CD8-positive, alpha-beta memory T cell (primary cell): ENCODE measurements at places on chromosomes 4 and X.
A peak's percentile ranks its signal among the peaks of the same experiment; 100 is the strongest.

GRCh38 chrX:106479920-106480319 is 131.9 kb upstream of the RADX start:
- no peaks in the 10 kb centered on the region for H3K36me3 ChIP-seq
- DNase-seq: no peak
- H3K4me3 ChIP-seq: no peak overlapping the region
- H3K4me1 ChIP-seq: no peaks in the 10 kb centered on the region

GRCh38 chrX:8714164-8714563 is 17.8 kb downstream of the ANOS1 start:
- no peaks in the 10 kb centered on the region for H3K36me3 ChIP-seq
- no peak overlapping the region for H3K27ac ChIP-seq
- H3K4me3 ChIP-seq: no peak overlapping the region
- H3K4me1 ChIP-seq: no peaks in the 10 kb centered on the region

GRCh38 chr4:116323606-116324005 is 761.8 kb downstream of the TRAM1L1 start:
- no peaks in the 10 kb centered on the region for H3K36me3 ChIP-seq
- DNase-seq: no peak
- H3K27me3 ChIP-seq: no peaks in the 10 kb centered on the region
- no peak overlapping the region for H3K4me3 ChIP-seq

DNA sequence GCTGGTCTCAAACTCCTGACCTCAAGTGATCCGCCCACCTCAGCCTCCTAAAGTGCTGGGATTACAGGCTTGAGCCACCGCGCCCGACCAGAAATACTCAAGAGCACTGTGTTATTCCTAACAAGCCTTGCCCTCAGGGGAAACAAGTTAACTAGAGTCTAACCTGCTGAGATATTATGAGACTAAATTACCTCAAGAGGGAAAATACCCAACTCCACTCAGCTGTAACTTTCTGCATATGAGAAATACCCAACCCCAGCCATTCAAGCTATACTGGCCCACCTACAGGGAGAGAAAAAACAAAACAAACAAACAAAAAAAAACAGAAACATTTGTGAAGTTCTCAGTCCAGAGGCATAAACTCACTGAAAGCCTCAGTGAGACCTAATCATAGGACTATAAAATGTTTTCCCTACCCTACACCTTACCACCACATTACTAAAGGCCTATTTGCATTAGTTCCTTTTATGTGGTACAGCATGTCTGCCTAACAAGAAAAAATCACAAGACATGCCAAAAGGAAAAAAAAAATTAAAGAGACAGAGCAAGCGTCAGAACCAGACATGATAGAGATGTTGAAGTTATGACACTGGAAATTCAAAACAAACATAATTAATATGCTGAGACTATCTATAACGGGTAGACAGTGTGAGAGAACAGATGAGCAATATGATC is 876.0 kb downstream of the FSTL5 start:
- no peak overlapping the region for H3K27ac ChIP-seq
- H3K27me3 ChIP-seq: no peaks in the 10 kb centered on the region
- H3K4me1 ChIP-seq: no peaks in the 10 kb centered on the region
- no peak overlapping the region for H3K4me3 ChIP-seq
- no peaks in the 10 kb centered on the region for H3K36me3 ChIP-seq
- DNase-seq: no peak

- DNase-seq: no peak
- no peak overlapping the region for H3K4me3 ChIP-seq
- H3K27ac ChIP-seq: no peak overlapping the region
- no peaks in the 10 kb centered on the region for H3K36me3 ChIP-seq
Observed at GRCh38 chrX:109399831-109400230, 82.1 kb downstream of the GUCY2F start.

DNA sequence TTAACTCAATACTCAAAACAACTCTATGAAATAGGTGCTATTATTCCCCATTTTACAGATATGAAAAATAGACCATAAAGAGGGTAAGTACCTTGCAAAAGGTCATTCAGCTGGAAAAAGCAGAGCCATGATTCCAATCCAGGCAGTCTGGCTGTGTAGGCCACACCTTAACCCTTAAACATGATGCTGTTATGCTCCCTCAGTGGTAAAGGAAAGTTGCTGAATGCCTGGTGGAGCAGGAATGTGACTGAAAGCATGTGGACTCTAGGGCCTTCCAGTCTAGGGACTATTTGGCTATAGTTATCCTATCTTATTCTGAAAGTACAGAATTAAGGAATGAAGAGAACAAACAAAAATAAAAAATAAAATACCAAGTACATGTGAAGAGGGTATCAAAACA is 19.6 kb downstream of the RP2 start:
- H3K27ac ChIP-seq: no peak overlapping the region
- no peak overlapping the region for H3K4me3 ChIP-seq
- no peaks in the 10 kb centered on the region for H3K36me3 ChIP-seq
- DNase-seq: no peak
- H3K27me3 ChIP-seq: no peaks in the 10 kb centered on the region
- H3K4me1 ChIP-seq: no peaks in the 10 kb centered on the region

DNA sequence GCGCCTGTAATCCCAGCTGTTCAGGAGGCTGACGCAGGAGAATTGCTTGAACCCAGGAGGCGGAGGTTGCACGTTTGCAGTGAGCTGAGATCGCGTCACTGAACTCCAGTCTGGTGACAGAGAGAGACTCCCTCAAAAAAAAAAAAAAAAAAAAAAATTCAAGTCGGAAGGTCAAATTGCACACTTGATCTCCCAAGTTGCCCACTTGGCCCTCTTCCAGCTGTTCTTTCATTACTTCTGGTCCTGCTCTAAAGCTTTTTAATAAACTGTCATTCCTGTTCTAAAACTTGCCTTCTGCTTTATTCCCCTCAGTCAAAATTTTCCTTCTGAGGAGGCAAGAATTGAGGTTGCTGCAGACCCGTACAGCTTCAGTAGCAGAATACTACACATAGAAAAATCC is 2358.0 kb downstream of the ARAP2 start:
- no peak overlapping the region for H3K4me3 ChIP-seq
- H3K36me3 ChIP-seq: no peaks in the 10 kb centered on the region
- no peak for DNase-seq
- no peaks in the 10 kb centered on the region for H3K4me1 ChIP-seq

GRCh38 chrX:140132937-140133336 is 167.6 kb upstream of the CXorf66 start:
- H3K36me3 ChIP-seq: no peaks in the 10 kb centered on the region
- H3K27ac ChIP-seq: no peak overlapping the region
- no peaks in the 10 kb centered on the region for H3K27me3 ChIP-seq
- no peak for DNase-seq

DNA sequence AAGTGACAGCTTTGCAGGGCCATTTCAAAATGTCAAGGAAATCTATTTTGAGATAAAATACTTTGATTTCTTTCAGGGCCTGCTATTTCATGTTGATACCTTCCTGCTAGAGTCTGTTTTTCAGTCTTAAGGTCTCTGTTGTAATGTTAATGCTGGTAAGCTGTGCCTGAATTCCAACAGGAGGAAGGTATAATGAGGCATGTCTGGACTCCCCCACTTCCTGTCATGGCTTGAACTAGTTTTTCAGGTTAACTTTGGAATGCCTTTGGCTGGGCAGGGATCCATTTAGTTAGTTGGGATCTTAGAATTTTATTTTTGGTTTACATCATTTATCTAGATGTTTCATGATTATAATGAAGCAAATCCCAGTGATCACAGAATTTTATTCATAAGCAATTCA is 279.0 kb downstream of the CFAP47 start:
- no peaks in the 10 kb centered on the region for H3K27me3 ChIP-seq
- no peak for DNase-seq
- H3K27ac ChIP-seq: no peak overlapping the region
- H3K36me3 ChIP-seq: no peaks in the 10 kb centered on the region
- no peaks in the 10 kb centered on the region for H3K4me1 ChIP-seq

DNA sequence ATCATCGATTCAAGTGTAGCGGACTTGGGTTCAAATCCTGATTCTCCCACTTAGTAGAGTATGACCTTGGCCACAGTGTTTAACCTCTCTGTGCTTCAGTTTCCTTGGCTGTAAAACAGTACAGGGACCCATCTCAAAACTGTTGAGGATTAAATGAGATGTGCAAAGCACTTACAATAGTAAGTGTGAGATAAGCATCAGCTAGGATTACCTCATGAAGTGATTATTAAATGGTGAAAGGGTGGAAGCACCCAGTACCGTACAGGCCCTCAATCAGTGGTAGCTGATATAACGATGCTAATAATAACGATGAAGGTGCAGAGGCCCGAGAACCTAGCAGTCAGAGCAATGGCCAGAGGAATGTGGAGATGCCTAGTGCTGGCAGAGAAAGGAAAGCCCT is 45.1 kb downstream of the PRPS1 start:
- DNase-seq: no peak
- peak overlapping the region; percentile 99 for H3K27ac ChIP-seq
- no peaks in the 10 kb centered on the region for H3K36me3 ChIP-seq
- H3K4me3 ChIP-seq: peak overlapping the region; percentile 66

GRCh38 chr4:143372093-143372915 is 35.6 kb downstream of the GAB1 start:
- no peaks in the 10 kb centered on the region for H3K36me3 ChIP-seq
- H3K27ac ChIP-seq: no peak overlapping the region
- DNase-seq: no peak
- H3K4me1 ChIP-seq: no peaks in the 10 kb centered on the region
- H3K4me3 ChIP-seq: no peak overlapping the region

DNA sequence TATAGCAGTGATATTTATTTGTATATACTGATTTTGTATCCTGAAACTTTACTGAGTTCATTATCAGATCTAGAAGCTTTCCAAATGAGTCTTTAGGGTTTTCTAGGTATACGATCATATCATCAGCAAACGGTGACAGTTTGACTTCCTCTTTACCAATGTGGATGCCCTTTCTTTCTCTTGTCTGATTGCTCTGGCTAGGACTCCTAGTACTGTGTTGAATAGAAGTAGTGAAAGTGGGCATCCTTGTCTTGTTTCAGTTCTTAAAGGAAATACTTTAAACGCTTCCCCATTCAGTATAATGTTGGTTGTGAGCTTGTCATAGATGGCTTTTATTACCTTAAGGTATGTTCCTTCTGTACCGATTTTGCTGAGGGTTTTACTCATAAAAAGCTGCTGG is 37.5 kb downstream of the CBR4 start:
- no peaks in the 10 kb centered on the region for H3K27me3 ChIP-seq
- DNase-seq: no peak
- H3K4me3 ChIP-seq: no peak overlapping the region
- peaks cover 13% of the 10 kb centered on the region for H3K36me3 ChIP-seq

DNA sequence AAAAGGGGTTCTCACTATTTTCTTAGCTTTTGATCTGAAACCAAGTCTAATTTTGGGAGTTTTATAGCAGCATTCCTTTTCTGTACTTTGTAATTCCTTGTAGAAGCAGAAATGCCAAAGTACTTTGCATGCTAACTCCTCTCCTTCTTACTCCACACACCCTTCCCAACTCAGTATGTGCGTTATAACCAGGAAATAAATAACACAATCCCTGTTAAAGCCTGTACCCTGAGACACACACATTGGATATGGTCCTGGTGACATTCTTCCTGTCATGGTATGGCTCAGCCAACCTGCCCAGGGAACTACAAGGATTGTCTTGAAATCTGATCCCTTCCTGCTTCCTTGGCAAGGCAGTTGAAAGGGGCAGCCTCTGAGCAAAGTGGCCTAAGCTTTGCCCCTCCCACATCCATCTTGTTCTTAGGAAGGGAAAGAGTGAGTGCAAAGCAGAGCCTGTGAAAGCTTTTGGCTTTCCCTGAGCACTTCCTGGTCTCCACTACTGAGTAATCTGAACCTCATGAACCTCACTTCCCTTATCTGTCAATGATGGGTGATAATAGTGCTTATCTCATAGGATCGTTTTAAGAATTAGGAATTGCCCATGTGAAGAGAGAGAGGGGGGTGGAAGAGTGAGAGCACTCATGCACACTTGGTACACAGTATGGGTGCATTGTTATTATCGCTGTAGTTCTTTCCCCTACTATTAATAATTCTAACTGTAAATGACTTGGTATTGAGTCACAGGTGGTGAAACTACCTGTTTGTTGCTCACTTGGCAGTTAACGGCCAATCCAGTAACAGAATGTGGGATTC is 109.3 kb downstream of the AFF2 start:
- H3K27me3 ChIP-seq: no peaks in the 10 kb centered on the region
- H3K36me3 ChIP-seq: no peaks in the 10 kb centered on the region
- H3K27ac ChIP-seq: no peak overlapping the region
- H3K4me1 ChIP-seq: no peaks in the 10 kb centered on the region

GRCh38 chrX:112473654-112474053 is 206.1 kb downstream of the LHFPL1 start:
- no peaks in the 10 kb centered on the region for H3K27me3 ChIP-seq
- no peaks in the 10 kb centered on the region for H3K4me1 ChIP-seq
- H3K36me3 ChIP-seq: no peaks in the 10 kb centered on the region
- DNase-seq: no peak
- H3K27ac ChIP-seq: no peak overlapping the region

DNA sequence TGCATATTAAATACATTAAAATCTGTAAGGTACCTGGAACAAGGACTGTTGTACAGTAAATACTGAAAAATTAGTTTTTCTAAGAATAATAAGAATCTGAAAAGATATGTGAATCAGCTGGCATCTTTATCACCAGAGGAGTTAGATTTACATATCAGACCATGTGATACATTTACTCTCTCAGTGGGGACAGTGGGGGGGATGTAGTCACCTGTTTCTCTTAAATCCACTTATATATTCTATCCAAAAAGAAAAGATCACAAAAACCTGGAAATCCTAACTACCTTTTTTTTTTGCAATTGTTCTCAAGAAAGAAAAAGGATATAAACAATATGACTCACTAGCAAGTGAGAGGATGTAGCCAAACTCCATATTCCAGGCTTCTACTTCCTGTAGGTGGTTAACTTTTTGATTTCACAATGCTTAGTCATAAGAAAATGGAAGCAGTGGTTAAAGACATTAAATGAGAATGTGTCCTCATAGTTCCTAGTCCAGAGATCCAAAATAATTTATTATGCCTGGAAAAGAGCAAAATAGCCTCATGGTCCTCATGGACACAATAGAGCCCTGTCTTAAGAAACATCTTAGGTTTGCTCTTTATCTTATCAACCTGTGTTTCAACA is 22.5 kb upstream of the MYOZ2 start:
- no peak overlapping the region for H3K27ac ChIP-seq
- H3K4me3 ChIP-seq: no peak overlapping the region
- no peaks in the 10 kb centered on the region for H3K4me1 ChIP-seq
- H3K36me3 ChIP-seq: no peaks in the 10 kb centered on the region
- H3K27me3 ChIP-seq: no peaks in the 10 kb centered on the region
- DNase-seq: no peak
